ENCODE measurements at places on chromosomes 7 and 10.

DNA sequence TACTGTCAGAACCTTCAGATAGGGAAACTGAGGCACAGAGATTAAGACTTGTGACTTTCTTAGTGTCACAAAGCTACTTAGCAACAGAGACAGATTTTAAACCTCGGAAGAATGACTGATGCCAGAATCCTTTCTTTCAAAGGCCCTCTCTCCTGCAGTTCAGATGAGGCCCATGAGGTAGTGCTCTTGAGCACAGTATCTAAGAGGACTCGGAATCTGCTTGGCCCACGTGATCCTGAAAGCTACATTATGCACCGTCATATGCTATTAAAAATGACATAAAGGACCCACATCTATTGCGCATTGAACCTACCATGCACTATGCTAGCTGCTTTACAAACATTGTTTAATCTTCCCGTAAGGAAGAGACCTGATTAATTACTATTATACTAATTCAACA is 355.9 kb downstream of the SFMBT2 start:
- no peak for DNase-seq

DNA sequence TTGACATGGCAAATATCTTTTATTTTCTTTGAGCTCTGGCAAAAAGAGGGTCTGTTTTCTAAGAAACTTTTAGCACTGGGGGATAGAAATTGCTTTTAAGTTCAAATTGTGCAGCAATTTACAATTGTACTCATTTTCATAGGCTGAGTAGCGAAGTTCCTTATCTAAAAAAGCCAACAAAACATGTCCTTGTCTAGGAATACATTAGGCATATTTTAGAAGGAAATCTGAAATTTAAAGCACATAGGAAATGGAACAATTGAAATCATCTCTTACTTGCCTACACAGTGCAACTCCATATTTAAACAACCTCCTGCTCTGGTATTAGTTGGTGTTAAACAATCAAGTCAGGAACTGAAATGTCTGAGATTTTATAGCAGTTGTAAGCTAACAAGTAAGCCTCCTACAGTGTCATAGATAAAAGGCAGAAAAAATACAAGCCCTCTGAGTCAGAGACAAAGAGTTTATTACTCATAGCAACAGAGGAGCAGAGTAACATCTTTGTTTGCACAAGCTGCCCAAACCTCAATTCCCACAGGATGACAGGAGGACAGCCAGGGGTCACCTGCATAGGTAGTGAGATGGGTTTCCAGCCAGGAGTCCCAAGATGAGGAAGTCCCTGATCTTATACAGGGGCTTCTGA is 280.2 kb upstream of the HGF start:
- DNase-seq: no peak

DNA sequence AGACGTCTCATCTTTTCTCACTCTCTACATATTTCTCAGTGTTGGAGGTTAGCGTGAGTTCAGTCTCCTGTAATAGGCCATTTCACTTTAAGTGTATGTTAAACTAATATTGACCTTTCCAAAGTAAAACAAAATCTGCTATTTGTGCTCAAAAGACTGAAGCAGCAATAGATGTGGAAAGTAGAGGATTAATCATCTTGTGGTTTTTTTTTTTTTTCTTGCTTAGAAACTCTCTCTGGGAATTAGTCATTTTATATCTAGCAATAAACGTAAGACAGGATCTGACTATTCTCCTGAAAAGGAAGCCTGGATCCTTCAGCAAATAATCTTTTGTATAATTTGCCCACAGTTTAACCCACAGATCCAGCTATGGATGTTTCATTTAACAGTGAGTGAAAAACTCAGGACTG is 81.7 kb downstream of the NRP1 start:
- no peak for DNase-seq

GRCh38 chr7:11313801-11314200 is 340.1 kb downstream of the PHF14 start:
- DNase-seq: no peak

DNA sequence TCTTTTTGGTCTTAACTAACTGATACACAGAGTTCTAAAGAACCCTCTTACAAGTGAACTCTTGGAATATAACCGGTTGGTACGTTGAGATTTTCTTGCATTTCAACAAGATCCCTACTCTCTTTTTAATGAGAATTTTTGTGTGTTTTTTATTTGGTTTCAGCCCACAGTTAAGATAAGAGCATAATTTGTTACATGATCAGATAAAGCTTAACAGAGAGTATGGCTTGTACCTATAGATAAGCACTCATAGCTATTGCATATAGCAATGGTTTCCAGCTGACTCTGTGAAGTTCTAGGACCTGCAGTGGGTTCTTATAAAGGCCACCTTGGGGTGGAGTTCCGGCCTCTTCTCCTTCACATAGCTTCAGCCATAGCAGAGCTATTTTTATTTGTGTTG is 143.3 kb downstream of the SNX10 start:
- no peak for DNase-seq

GRCh38 chr7:157886266-157886665 is 549.5 kb downstream of the DNAJB6 start:
- no peak for DNase-seq

DNA sequence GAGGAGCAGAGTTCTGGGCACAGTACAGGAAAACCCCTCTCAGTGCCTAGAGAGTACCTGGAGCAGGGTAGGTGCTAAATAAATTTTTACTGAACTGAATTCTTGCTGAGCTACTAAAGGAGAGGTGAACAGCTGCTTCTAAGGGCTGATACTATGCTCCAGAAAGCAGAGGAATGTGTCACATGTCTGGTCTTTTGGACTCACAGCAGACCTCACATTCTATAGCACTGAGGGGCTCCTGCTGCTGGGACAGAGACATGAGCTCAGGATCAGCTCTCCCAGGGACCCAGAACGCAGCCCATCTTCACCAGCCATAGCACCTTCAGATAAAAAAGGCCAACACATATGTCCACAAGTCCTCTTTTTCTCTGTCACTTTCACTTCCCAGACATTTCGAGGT is 133.0 kb upstream of the KLF14 start:
- no peak for DNase-seq

GRCh38 chr10:116741391-116742351 is 695 bp downstream of the HSPA12A start:
- DNase-seq: no peak

GRCh38 chr7:130872756-130873448 is 138.9 kb upstream of the KLF14 start:
- no peak for DNase-seq

GRCh38 chr7:91517201-91517785 is 253.1 kb downstream of the FZD1 start:
- DNase-seq: no peak

GRCh38 chr10:33196710-33197491 is 137.6 kb downstream of the NRP1 start:
- no peak for DNase-seq

- no peak for DNase-seq
Measured at GRCh38 chr7:71145906-71146901, 14.3 kb downstream of the GALNT17 start.

- no peak for DNase-seq
Measured at GRCh38 chr7:27351137-27351536, 108.5 kb downstream of the EVX1 start.

DNA sequence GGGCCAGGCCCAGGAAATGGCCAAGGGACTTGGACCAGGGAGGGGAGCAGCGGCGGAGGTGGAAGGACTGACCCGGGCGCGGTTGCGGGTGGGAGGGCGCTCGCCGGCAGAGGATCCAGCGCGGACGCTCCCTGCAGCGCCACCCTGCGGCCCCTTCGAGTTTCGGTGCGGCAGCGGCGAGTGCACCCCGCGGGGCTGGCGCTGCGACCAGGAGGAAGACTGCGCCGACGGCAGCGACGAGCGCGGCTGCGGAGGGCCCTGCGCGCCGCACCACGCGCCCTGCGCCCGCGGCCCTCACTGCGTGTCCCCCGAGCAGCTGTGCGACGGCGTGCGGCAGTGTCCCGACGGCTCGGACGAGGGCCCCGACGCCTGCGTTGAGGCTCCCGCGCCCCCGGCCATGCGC is 16.8 kb upstream of the ZNF467 start:
- DNase-seq: no peak

GRCh38 chr10:3720228-3721019 is 64.6 kb downstream of the KLF6 start:
- no peak for DNase-seq

GRCh38 chr7:11428877-11429581 is 403.0 kb downstream of the THSD7A start:
- no peak for DNase-seq

DNA sequence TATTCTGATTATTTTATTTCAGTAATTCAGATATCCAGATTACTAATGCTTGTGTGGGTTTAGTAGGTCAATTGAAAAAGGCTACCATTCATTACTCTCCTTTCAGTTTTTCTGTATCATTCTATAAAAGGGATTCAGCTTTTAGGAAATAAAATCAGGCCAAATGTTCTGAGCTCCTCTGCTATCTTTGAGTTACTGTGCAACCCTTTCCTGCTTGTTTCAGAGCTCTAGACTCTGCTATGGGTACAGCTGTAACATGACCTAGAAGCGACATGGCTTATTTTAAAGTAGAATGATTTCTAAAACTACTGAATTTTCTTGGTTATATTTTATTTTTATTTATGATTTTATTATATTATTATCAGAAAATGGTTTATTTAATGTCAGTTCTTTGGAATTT is 142.8 kb downstream of the LYZL1 start:
- DNase-seq: no peak

DNA sequence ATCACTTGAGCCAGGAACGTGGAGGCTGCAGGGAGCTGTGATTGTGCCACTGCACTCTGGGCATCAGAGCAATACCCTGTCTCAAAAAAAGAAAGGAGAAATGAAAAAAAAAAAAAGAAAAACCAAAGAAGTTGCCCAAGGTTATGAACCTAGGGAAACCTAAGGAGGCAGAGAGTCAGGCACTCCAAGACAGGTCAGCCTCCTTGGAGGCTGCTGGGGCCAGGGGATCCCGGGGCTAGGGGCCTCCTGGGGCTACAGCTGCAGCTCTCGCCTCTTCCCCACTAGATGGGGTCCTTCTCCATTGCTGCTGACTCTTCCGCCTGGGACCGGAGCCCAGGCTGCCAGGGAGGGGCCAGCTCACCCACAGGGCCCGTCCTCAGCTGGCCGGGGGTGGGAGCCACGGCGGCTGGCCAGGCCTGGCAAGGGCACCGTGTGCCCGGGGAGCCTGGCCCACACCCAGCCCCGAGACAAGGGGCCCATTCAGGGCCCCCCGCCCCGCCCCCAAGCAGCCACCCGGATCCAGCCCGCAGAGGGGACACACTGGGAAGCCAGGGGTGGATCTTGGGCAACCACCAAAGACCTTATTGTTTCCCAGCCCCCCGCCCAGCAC is 1.7 kb upstream of the SPACDR start:
- DNase-seq: no peak

- no peak for DNase-seq
Measured at GRCh38 chr7:151143261-151144015, 24.1 kb downstream of the GBX1 start.

- no peak for DNase-seq
Measured at GRCh38 chr7:70736715-70737460, 395.1 kb upstream of the GALNT17 start.

DNA sequence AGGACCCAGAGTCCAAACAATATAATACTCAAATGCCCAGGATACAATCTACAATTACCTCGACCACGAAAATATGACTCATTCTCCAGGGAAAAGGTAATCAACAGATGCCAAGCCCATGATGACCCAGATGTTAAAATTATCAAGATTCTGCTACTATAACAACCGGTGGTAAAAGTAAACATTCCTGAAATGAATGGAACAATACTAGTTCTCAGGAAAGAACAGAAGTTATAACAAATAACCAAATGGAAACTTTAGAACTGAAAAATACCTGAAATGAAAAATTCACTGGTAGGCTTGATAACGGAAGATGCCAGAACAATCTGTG is 34.1 kb upstream of the GUSB start:
- DNase-seq: no peak

- no peak for DNase-seq
Measured at GRCh38 chr7:821688-822087, 10.6 kb upstream of the SUN1 start.

DNA sequence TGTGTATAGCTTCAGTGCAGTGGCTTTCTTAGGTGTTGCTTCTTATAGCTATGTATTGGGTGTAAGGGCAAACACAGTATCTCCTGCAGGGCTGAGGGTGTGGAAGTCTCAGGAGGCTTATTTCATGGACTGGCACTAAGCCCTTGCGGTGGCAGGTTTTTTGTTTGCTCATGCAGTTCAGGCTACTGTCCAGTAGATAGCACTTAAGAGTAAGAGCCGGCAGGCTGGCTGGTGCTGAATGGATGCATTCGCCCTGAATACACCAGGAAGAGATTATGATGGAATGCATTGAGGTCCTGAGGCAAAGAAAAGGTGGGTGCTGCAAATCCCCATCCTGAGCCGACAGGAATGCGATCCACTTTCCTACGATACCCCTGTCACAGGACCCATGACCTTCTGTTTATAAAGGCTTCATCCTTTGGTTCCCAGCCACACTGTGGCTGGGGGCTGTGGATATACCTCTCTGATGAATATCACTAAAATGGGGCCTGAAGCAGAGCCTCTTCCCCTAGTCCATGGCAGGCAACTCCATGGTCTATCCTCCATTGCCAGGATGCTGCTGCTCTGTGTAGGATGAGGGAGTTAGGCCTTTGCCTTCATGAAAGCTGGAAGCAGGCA is 44.9 kb downstream of the ANXA8 start:
- no peak for DNase-seq

- no peak for DNase-seq
Measured at GRCh38 chr10:106504536-106504935, 660.0 kb downstream of the SORCS1 start.

- no peak for DNase-seq
Measured at GRCh38 chr10:31574577-31574976, 255.6 kb downstream of the ZEB1 start.

GRCh38 chr10:114523876-114524275 is 119.6 kb upstream of the AFAP1L2 start:
- no peak for DNase-seq

DNA sequence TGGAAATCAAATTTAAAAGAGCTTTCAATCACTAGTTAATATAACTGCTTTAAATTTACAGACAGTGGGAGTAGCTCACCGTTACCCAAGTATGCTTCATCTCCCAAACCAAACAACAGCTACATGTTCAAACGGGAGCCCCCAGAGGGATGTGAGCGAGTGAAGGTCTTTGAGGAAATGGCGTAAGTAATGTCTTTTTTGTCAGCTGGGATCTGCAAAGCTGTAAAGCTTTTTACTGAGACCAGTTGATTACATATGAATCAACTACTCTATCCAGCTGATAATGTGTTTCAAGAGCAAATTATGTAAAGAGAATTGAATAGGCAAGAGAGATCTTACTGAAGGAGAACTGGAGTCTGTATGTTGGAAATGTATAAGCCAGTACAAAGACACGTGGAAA is 116.2 kb downstream of the GLCCI1 start:
- DNase-seq: no peak

- no peak for DNase-seq
Measured at GRCh38 chr10:8048281-8049008, 6.0 kb upstream of the GATA3 start.

Measured in stimulated activated CD8-positive, alpha-beta memory T cell treated with anti-CD3 and anti-CD28 coated beads, Interleukin-7, amount 100 ng/mL, for 1 hour (primary cell).